Type B pancreatic cell (in vitro differentiated cells): ENCODE measurements at places on chromosomes 13 and 19. TPM values are rescaled to one million over a fixed set of nuclear protein-coding genes. Genes with fewer than 3 reads are reported as not detected.

IGFL1 gene
- total RNA-seq, result 0.56 and 0.76 TPM in 2 replicates

ZNF784 gene
- total RNA-seq, result 9.4 and 9.6 TPM in 2 replicates

DNA sequence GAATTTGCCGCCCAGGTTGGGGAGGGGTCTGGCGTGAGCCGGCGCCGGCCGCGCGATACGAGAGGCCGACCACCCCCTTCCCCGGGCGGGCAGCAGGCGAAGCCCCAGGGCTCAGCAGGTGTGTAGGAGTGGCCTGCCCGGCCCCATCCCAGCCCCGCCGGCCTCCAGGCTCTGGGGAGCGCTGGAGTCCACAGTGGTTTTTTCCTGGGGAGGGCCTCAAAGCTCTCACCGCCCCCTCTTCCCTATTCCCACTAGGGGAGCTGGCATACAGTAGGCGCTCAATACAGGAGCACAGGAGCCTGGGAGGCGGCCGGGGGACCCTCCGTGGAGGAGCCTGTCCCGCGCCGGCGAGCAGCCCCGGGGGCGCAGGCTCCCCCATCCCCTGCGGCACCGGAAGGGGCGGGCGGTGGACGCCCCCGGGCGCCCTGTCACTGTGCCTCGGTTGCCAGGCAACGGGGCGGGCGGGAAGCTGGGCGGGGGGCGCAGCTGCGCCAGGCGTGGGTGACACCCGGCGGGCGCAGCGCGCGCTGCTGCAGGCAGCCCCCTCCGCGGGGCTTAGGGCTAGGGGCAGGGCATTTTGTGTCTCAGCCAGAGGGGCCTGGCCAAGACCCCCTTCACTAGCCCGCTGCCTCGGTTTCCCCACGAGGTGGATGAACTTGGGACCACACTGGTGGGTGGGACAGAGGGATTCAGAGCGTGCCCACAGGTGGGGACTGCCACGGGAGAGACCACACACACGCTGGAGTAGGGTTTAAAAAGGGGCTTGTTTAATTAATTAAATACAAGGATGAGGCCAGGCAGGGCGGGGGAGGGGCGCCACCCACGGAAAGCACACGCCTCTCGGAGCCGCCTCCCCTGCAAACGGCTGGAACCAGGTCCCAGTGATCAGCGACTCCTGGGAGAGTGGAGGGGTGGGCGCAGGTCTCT, 3.6 kb upstream of the REXO1 start:
- no peak for DNase-seq

DNA sequence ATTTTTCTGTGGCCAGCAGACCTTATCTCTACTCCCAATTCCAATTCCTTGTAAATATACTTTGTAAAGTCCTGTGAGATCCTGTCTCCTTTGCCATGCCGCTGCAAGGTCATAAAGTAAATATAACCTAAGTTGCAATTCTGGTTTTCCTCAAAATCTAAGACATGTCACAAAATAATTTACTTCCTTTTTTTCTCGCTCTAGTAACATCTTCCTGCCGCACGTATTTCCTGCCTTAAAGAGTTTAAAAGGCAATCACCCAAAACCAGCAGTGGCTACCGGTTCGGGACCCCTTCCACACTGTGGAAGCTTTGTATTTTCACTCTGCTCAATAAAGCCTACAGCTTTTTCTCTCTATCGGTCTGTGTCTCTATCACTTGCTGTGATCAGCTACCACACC, 832.0 kb upstream of the SLITRK5 start:
- no peak for DNase-seq

DNA sequence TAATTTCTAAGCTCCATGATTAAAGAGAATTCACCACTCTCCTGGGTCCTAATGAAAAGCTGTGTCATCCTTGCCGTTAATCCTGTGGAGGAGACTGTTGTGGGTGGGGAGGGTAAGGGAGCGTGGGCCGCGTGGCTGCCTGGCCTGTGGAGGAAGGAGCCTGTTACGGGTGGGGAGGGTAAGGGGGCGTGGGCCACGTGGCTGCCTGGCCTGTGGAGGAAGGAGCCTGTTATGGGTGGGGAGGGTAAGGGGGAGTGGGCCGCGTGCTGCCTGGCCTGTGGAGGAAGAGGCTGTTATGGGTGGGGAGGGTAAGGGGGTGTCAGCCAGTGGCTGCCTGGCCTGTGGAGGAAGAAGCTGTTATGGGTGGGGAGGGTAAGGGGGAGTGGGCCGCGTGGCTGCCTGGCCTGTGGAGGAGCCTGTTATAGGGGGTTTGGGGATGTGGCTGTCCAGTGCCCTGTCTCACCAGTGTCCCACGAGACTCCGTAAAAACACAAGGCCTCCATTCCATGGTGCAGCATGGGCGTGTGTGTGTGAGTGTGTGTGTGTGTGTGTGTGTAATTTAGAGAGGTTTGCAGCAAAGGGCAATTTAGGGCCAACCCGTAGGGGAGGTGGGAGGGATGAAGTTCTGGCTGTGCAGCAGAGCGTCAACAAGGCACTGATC, 15.6 kb upstream of the DCUN1D2 start:
- DNase-seq, result no peak

DNA sequence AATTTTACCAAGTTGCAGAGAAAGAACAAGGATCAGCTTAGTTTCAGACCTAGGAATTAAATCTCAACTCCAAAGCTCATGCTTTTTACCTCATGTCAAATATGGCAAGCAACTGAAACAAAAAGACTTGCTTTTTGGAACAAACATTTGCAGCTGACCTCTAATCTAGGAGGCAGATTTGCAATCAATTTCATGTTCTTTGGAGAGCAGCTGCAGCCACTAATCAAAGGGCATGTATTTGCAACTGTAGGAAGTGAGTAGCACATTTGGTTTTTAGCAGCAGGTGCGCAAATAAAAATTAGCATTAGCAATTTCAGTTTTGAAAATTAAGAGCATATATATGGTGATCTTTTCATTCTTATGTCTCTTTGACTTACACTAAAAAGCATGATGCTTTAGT, 459.3 kb upstream of the SLC10A2 start:
- DNase-seq, result no peak
